ENCODE measurements at places on chromosomes 3 and 15.

- DNase-seq, result no peak
Observed at GRCh38 chr15:67304778-67305177, 50.2 kb downstream of the IQCH start.

DNA sequence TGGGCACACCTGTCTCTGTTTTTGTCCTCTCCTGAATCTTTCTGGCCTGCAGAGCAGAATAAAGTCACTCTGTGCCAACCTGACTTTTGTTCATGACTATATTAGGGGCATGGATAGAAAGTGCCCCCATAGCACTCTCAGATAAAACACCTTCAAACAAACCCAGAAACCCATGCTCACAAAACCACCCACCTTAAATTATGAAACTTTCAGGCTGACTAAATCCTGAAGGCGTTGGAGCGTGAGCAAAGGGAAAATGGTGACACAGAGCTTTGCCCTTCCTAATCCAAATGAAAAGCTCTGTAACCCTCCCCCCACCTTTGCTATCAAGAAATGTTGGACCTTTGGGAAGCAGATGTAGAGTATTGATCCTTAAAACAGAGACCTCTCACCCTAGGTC, 138.9 kb downstream of the IGF1R start:
- no peak for DNase-seq

GRCh38 chr15:62607114-62607462, 435.5 kb upstream of the TPM1 start:
- DNase-seq, result no peak

- DNase-seq, result no peak
Observed at GRCh38 chr3:112904786-112905185, 58.1 kb upstream of the CD200R1L start.

DNA sequence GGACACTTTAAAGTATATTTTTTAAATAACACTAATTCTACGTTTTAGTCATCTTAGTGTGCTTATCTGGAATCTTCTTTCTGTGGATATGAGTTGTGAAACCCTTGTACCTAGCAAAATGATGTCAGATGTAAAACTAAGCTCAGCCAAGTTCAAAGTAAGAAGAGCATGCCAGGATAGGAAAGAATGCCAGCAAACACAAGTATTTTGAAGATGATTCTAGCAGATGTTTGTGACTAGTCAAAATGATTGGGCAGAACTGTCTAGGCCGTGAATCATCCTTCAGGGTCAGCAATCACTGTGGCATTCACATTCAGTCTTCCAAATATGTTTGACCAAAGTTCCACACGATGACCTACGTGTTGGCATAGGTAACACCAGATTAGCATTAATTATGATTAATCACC, 5.4 kb upstream of the PLOD2 start:
- DNase-seq, result no peak

DNA sequence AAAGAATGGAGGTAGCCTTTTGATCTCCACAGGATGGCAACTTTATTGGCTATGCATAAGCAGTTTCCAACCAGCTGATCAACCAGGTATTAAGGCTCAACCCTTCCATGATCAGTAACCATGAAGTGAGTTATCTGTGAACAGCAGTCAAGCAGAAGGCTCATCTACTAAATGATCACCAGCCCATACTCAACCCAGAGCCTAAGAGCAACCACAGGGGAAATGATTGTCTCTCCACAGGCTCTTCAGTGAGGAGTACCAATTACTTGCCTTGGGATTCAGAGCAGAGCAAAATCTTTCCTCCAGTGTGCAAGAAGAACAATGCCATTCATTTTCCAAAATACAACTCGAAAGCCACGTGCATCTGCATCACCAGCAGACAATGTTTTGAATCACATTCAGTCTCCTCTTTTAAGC, 754.8 kb downstream of the ROBO1 start:
- no peak for DNase-seq

DNA sequence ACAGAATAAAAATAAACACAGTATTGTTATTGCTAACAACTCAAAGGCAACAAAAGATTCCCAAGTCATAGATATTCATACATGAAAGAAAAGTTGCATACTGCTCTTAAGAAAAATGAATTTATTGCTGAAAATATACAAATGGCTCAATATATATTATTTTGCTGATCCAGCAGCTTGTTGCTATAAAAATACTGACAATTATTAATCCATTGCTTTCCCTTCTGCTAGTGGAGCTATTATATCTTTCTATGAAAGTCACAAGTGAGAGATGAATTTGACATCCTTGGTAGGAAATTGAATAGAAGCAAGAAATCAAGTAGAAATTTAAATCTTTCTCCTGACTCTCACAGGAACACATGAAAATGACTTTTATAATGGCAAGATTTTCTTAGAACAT, 179.2 kb upstream of the MBNL1 start:
- no peak for DNase-seq

DNA sequence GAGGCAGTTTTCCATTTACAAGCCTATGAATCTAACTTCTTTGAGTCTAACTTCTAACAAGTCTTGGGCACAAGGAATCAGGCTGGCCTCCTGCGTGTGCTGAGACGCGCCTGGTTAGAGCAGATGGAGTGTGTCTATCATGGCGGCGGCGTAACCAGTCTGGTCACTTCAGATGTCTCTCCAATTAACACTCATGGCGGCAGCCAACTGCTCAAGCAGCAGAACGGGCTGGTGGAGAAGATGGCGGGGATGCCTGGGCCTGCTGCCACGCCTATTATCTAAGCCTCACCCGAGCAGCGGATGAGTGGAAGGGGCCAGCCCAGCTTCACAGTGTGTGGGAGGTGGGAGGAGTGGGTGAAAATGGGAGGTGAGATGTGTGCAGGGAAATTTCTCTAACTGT, 246.4 kb upstream of the TPRG1 start:
- no peak for DNase-seq

GRCh38 chr3:8737823-8738222, 4.2 kb downstream of the CAV3 start:
- DNase-seq, result no peak

DNA sequence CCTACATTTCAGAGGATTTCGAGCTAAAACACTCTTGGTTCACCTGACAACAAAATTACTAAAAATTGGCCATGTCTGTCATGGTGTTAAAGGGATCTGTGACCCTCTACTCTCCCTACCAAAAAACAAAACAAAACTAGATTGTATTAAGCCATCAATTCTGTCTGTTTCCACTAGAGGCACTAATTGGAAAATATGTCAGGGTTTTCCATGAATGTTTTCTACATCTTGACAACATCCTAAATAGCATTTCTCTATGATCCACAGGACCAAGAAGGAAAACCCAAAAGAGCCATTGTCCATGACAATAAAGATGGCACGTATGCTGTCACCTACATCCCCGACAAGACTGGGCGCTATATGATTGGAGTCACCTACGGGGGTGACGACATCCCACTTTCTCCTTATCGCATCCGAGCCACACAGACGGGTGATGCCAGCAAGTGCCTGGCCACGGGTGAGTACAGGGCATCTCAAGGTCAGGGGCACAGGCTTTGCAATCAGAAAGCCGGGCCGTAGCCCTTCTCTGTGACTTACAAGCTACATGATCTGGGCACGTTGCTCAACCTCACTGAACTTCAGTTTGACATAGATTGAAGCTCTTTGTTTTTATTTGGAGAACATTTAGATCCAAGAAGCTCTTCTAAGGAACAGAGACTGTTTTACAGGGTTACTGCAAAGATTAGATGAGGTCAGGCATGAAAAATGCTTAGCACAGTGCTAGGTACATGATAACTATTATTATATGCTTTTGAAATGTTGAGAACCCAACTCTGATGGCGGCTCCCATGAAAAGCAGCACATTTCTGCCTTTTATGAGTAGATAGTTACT, 74.8 kb downstream of the DNASE1L3 start:
- no peak for DNase-seq

DNA sequence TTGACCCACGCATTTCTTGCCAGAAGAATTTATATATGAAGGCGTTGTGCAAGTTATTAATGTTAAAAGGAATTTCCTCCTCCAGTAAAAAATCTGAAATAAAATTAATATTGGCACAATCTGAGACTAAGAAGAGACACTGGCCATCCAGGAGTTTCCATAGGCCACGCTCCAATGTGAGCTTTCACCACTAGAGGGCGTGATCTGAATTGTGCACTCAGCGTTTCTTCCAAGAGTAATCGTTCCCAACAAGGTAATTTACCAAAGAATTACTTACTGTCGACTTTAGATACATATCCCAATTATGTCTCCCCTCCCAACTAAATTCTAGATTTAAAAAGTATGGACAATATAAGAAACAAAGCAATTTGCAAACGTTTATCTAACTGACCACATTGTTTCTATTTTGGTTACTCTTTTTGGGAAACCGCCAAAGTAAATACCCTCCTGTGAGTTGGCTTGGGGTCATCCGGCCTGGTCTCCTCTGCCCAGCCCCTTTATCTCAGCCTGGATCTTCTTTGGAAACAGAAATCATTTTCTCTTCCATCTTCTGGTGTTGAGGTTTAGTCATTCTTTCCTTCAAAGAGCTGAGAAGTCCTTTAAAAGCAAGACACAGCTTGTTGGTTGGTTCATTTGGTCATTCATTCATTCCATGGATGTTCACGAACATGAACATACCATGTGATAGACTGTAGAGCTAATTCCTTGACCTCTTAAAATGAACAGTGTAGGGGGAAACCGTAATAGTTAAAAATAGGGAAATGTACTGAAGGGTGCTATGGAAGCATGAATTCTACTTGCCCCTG, 26.2 kb downstream of the POLR2M start:
- DNase-seq, result no peak

DNA sequence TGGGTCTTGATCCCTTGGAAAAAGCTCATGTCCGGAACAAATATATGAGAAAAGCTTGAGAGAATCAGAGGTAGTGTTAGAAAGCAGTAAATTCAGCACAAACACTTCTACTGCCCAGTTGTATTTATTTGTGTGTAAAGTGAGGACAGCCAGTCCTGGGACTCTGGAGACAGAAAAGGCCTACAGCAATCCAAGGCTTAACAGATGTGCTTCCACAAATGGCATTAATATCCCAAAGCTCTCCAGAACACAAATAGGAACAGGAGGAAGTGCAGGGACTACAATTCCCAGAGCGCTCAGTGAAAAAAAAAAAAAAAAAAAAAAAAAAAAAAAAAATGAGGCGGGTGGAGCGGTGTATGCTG, 390 bp upstream of the AP2M1 start:
- no peak for DNase-seq

- DNase-seq, result no peak
Observed at GRCh38 chr3:182092662-182093262, 381.0 kb downstream of the SOX2 start.

- no peak for DNase-seq
Observed at GRCh38 chr15:25250011-25250596, 188.7 kb downstream of the UBE3A start.

DNA sequence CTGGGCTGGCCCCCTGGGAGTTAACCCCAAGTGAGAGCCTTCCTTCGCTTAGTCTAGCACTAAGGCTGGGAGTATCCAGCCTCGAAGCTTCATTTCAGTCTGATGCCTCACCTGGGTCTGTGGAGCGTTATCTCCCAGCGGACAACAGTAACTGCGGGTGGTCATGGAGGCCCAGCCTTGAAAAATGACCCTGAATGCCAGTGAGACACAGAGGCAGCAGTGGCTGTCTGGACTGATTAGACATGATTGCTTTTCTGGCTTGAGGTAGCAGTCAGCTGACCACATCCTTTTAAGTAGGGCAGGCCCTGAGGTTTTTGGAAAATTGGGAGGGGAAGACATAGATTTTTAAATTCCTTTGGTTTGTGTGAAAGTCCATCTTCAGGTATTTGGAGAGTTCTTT, 28.2 kb upstream of the TRIM59 start:
- DNase-seq, result no peak

- no peak for DNase-seq
Observed at GRCh38 chr3:40583691-40584090, 58.9 kb downstream of the ZNF621 start.

GRCh38 chr15:66829551-66830121, 127.6 kb downstream of the SMAD6 start:
- DNase-seq, result no peak

DNA sequence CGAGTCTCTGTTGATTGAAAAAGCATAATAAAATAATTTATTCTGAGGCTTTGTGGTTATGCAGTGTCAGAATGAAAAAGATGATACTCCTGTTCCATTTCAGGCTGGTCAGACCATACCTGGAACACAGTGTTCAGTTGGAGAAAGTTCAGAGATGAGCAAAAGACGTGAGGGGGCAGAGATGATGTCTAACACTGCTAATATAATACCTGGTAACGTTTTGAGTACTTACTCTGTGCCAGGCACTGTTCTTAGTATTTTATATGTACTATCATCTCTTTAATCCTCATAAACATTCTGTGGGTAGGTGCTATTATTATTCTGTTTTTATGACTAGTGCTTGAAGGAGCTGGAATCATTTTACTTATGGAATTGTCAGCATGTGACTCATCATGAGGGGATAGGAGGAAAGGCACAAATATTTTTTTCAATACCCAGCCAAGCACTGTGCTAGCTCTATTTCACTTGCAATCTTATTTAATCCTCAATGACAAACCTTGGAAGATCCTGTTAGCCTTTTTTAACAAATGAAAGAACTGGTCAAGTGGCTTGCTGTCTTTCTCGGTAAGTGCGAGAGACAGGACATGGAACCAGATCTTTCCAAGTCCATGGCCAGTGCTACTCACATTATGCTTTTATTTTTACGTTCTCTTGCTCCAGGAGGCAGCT, 31.8 kb downstream of the IQGAP1 start:
- no peak for DNase-seq

Data from forelimb muscle (tissue), 1 donor.